ENCODE measurements at places on chromosomes 3 and 15.
A peak's percentile ranks its signal among the peaks of the same experiment; 100 is the strongest.

- DNase-seq, result peak; percentile 80
Observed at GRCh38 chr3:184335661-184336546, 1.5 kb upstream of the FAM131A start.

GRCh38 chr3:41464401-41464800 lies 265.1 kb downstream of the CTNNB1 start:
- DNase-seq, result no peak

GRCh38 chr15:27730868-27731267 lies 368.2 kb downstream of the OCA2 start:
- DNase-seq, result no peak

DNA sequence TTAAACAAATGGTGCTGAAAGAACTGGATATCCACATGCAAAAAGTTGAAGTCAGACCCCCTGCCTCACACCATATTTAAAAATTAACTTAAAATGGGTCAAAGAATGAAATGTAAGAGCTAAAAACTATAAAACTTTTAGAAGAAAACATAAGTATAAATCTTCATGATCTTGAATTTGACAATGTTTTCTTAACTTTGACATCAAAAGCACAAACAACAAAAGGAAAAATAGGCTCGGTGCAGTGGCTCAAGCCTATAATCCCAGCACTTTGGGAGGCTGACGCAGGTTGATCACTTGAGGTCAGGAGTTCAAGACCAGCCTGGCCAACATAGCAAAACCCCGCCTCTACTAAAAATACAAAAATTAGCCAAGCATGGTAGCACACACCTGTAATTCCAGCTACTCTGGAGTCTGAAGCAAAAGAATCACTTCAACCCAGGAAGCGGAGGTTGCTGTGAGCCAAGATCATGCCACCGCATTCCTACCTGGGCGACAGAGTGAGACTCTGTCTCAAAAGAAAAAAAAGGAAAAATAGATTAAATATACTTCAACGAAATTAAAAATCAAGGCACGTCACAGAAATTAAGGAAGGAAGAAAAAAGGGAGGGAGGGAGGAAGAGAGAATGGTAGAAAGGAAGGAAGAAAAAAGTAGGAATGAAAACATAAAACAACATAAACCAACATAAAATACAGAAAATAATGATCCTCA lies 1.5 kb downstream of the RAB27A start:
- DNase-seq, result no peak

DNA sequence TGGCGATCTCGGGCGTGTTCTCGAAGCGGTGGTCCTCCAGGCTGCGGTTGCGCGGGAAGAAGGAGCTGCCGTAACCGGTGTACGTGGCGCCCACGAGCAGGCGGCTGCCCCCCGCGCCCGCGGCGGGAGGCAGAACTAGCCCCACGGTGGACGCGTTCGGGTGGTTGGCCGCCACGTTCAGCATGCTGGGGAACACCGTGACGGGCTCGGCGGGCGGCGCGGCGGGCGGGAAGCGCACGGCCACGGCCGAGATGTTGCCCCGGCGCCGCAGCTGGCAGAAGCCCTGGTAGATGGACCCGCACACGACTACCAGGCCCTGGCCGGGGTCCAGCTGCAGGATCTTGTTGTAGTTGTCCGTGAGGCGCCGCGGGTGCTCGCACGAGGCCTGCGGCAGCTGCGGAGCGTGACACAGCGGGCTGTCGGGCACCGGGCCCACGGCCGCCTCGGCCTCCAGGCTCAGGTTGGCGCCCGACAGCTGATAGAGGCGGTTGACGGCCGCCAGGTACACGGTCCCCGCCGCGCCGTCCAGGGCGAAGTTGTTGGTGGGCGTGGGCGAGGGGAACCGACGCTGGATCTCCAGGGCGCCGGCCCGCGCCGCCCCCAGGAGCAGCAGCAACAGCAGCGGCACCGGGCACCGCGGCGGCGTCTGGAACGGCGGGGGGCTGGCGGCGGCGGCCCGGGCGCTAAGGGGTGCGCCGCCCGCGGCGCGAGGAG lies 397 bp downstream of the PLXND1 start:
- no peak for DNase-seq

- DNase-seq, result no peak
Observed at GRCh38 chr3:40572588-40572987, 47.8 kb downstream of the ZNF621 start.

- DNase-seq, result no peak
Observed at GRCh38 chr15:61518191-61518950, 289.3 kb upstream of the RORA start.

DNA sequence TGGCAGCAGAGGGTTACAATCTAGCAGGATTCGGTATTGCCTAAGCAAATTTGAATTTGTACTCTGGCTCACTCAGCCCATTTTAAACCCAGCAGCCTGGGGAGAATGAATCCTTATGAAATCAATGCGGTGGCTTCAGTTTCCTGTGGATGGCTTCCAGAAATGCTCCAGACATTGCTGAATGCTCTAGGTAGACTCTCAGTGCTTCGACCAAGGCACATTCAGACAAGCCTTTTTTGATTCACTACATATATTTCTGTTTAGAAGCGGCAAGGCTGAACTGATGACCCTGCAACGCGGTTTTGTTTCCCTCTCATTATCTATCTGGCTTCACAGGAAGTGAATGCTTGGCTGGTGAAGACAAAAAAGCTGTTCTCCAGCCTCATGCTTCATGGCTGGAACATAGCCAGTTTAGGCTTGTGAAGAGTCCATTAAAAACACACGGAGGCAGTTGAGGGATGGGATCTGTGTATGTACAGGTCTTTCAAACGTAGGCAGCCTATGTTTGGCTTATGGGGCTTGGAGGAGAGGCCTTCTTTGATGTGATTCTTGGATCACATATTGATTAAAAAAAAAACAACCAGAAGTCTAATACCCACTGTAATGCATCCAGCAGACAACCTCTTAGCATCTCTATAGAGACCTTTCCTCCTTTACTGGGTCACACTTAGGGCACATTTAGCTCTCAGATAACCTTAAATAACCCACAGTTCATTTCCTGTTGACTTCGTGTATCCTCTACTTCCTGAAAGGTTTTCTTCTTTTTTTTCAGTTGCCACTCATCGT lies 400.2 kb upstream of the TBL1XR1 start:
- no peak for DNase-seq

DNA sequence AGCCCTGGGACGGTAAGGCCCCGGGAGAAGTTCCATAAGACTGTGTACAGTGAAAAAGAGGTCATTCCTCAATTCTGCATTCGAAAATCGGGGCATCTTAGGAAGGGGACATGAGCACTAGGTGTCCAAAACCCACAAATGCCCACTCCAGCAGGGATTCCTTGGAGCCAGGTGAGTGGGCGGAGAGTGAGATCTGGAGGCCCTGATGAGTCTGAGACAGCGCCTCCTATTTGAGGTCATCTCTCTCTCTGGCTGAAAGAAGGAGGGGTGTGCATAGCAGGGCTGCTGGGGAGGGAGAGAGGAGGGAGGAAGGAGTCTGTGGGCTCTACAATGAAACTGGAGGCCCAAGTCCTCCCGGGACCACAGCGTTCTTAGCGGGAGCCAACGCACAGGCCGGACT lies 38.1 kb upstream of the LACTB start:
- DNase-seq, result no peak

- DNase-seq, result no peak
Observed at GRCh38 chr3:52973806-52974205, 72.1 kb downstream of the SFMBT1 start.

GRCh38 chr3:44584646-44585501 lies at the start of gene ZNF660:
Gene ZNF660, plus strand, starts transcription at chr3:44584964. Its CDS starts 9,230 bp downstream, at chr3:44594194.
- DNase-seq, result no peak

GRCh38 chr3:46681856-46682540 lies 11.5 kb downstream of the ALS2CL start:
- DNase-seq, result no peak

DNA sequence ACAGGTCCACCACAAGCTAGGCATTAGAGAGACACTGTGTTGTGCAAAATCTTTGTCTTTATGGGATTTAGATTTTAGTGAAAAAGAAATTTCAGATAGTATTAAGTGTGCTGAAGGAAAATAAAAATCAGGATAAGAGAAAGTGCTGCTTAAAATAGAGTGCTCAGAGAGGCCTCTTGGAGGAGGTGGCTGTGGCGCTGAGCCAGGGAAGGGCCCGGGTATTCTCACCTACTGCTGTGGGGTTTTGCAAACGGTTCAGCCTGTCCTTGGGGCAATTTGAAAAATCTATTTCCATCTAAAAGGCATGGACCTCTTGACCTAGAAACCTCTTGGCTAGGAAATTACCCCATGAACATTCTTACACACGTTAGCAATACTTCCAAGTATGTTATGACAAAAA lies 267.7 kb downstream of the TJP1 start:
- no peak for DNase-seq

- DNase-seq, result no peak
Observed at GRCh38 chr3:21944251-21944650, 193.2 kb upstream of the ZNF385D start.

DNA sequence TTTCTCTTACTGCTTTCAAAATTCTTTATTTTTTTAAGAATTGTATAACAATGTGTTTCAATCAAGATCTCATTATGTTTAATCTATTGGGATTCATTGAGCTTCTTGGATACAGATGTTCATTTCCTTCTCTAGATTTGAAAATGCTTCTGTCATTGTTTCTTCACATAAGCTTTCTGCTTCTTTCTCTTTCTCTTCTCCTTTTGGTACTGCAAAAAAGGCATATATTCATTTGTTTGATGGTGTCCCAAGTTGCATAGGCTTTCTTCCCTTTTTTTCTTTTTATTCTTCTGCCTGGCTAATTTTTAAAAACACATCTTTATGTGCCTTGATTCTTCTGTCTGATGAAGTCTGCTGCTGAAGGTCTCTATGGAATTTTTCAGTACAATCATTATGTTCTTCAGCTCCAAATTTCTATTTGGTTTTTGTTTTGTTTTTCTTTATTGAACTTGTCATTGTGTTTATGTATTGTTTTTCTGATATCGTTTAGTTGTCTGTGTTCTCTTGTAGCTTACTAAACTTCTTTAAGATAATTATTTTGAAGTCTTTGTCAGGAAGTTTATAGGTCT lies 88.9 kb downstream of the DTWD1 start:
- DNase-seq, result no peak

GRCh38 chr15:53448232-53449015 lies 311.0 kb downstream of the WDR72 start:
- DNase-seq, result no peak

DNA sequence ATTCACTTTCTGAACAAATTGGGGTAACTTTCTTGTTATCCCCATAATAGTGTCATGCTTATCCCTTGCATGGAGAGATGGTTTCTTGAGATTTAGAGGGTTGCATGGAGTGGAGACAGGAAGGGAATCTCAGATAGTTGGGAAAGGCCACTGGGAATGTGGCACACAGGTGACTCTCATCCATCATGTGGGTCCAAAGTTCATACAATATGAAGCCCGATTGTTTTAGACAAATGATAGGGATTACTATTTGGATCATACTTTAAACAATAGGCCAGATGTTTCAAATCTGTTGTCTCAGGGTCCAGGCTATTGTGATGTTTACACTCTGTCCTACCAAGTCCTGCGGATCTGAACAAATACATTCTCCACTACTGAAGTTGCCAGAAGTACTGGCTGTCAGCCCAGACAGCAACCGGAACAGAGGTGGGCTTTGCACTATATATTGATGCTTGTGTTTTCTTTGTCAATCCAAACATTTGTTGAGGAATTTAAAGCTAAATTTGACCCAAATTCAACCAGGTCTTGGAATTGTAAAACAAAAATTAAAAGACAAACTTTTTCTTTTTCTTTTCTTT lies 39.2 kb upstream of the NMNAT3 start:
- DNase-seq, result no peak

DNA sequence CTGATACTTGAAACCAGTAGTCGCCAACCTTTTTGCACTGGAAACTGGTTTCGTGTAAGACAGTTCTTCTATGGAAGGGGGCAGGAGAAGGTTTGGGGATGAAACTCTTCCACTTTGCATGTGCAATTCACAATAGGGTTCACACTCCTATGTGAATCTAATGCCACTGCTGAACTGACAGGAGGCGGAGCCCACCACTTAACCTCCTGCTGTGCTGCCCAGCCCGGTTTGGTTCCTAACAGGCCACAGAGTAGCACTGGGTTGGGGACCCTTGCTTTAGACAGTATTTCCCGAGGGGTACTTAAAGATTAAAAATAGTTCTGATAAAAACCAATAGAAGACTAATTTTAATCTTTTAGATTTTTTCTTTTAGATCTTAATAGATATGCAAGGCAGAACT lies 11.1 kb downstream of the TFG start:
- DNase-seq, result no peak

GRCh38 chr3:28624084-28624483 lies 275.5 kb upstream of the AZI2 start:
- no peak for DNase-seq

- no peak for DNase-seq
Observed at GRCh38 chr3:10983219-10983916, 9.2 kb upstream of the SLC6A1 start.

GRCh38 chr3:104886220-104886995 lies 480.3 kb upstream of the ALCAM start:
- no peak for DNase-seq

GRCh38 chr3:16883723-16884083 lies 1.1 kb upstream of the PLCL2 start:
- DNase-seq, result no peak

- DNase-seq, result no peak
Observed at GRCh38 chr3:27556887-27557286, 72.7 kb upstream of the SLC4A7 start.

Data from stimulated activated CD8-positive, alpha-beta memory T cell treated with anti-CD3 and anti-CD28 coated beads, Interleukin-2, amount 100 ng/mL, for 1 hour (primary cell).